ENCODE measurements at places on chromosomes 6 and 20.

DNA sequence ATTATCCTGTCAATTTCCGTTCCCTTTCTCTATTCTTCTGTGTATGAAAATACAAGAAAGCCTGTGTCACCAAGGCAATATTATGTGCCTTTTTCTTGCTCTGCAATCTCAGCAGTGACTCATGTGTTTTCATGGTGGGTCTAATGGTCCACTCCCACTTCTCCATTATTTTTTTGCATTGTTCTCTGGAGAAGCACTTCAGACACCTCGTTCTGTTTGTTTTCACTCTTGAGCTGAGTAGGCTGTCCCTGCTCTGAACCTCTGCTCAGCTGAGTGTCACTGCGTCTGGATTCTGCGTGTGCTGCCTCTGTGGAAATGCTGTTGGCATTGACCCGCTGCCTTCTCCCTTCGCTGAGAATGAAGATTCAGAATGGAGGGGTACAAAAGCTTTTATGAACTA is 230.6 kb downstream of the TMEM242 start:
- DNase-seq, result no peak

- no peak for DNase-seq
These were observed 22.3 kb upstream of the CEP162 start for GRCh38 chr6:84249724-84250123.

DNA sequence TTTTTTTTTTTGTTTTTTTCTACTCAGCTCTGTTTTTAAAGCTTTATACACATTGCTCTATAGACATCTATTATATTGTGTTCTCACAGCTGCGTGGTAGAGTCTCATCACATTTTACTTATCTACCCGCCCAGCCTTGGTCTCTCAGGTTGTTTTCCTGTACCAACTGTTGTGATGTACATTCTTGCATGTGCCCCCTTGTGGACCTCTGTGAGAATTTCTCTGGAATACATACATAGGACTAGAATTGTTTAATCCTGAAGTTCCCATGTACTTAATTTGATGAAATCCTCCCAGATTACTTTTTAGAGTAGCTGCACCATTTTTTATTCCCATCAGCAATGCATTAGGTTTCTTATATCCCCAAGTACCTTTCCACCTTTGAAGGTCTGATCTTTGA is 40.4 kb upstream of the TINAG start:
- DNase-seq, result no peak

- DNase-seq, result no peak
These were observed 25.0 kb downstream of the IL22RA2 start for GRCh38 chr6:137148306-137149034.

GRCh38 chr20:49712996-49713752 is 504 bp downstream of the B4GALT5 start:
- no peak for DNase-seq

GRCh38 chr6:113328886-113329381 is 528.2 kb upstream of the MARCKS start:
- DNase-seq, result no peak

- DNase-seq, result no peak
These were observed 150.9 kb downstream of the ARID1B start for GRCh38 chr6:156928126-156928525.

DNA sequence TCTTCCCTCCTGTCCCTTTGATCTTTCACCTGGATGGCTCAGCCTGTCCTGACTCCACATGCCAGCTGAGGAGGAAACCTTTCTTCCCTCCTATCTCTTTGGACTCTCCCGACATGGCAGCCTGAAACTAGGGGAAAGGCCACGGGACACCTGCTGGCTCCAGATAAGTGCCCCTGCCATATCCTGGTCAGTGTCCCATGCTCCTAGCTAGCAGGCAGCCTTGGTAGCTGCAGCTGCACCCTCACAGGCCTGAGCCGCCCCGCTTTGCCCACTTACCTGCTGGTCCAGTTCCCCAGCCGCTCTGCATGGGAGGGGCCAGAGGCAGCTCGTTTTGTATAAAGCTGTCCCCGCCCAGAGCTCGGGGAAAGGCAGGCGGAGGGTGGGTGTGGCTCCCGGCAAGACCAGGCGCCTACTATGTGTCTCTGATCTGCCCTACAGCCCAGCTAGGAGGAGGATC is 7.4 kb upstream of the SLC52A3 start:
- no peak for DNase-seq

- DNase-seq, result no peak
These were observed 96.2 kb upstream of the TOP1 start for GRCh38 chr20:40932436-40932835.

- DNase-seq, result no peak
These were observed 32.8 kb downstream of the VIP start for GRCh38 chr6:152783217-152783878.

DNA sequence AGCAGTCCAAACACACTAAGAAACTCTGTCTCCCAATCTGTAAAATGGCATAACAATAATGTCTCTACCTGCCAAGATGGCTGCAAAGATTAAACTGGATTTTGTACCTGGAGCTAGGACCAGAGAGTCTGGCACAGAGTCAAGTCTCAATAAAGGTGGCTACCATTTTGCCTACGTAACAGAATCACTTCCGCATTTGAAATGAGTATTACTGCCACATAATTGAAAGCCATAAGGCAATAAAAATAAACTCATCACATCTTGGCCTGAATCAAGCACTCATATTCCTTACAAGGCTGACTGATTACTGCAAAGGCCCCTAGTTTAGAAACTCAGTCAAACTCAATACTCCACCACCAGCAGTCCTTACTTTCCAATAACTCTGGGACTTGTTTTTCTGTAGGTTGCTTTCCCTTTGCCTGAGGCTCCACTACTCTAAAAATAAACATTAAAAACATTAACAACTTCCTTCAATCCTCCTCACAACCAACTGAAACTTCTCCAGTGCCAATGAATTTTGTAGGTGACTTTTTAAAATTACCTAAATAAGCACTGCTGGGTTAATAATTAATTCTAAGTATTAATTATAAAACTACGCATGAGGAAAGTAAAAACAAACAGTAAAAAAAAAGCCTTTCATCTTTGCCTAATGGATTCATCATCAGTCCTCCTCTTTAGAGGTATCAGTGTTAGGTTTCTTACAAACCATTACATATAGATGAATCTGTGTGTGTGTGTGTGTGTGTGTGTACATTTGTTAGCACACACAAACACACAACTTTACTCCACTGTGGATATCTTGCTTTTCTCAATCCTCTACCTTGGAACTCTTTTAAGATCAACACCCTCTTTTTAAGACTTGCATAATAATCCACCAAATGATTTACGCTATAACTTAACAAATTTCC is 3.7 kb downstream of the KIF16B start:
- no peak for DNase-seq

DNA sequence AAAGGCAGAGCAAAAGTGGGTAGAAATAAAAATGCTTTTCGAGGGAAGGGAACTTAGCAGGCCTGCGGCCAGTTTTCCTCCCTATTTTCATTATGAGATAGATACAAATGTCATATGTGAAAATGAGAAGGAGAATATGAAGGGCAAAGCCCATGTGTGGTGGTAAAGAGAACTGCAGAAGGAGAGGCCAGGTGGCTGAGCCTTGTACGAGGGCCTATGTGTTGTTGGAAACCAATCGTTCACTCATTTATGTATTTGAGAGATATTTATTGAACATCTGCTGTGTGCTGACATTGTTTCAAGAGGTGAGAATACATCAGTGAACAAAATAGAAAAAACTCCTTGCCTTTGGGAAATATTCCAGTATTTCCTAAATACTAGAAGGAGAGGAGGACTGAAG is 147.7 kb downstream of the SH3BGRL2 start:
- no peak for DNase-seq

DNA sequence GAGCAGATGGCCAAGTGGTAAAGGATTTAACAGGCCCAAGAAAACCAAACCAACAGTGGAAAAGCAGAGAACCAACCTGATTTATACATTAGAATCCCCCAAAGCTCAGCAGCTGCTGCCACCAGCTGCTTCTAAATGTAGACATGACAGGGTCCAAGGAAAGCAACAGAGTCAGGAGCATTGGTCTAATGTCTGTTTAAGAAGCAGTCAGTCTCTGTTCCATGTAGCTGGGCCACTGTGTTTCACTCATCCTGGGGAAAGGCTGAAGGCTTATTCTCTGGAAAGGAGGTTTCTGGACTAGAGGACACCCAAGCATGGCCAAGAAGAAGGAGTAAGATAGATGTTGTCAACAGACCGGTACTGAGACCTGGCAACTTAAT is 75.4 kb downstream of the TMEM244 start:
- DNase-seq, result no peak

DNA sequence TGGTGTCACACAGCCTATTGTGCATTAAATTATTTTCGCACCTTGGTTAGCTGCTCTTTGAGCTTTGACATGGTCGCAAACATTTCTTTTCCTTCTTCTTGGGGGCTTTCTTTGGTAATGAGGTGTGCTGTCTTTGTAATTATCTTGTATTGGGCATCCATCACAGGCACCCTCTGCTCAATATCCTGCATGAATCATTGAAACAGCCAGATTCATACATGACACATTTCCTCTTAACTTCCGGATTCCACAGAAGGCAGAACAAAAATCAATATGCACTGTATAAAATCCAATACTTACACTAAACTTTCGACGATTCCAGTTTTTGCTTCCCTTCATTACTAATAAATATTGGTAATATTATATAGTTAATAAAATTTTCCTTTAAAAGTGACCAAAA is 175.6 kb downstream of the SYNE1 start:
- DNase-seq, result no peak

- DNase-seq, result no peak
These were observed 115.4 kb downstream of the ISM1 start for GRCh38 chr20:13336308-13337089.

DNA sequence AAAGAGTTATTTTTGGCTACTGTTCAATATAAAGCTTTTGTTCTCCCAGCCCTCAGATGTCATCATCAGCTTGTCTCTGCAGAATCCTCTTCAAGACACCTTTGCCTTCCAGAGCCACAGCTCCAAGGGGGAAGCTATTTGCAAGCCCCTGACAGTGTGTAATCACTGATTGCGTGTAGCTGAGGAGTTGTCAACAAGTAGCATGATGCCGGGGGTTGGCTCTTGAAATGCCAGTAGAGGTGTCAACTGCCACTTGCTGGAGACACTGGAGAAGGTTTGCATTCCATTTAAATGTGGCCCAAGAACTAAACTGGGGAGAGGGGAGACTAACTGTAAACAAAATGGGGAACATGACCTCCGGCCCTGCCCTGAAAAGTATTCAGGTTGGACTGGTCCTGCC is 44.3 kb upstream of the PDYN start:
- DNase-seq, result no peak

DNA sequence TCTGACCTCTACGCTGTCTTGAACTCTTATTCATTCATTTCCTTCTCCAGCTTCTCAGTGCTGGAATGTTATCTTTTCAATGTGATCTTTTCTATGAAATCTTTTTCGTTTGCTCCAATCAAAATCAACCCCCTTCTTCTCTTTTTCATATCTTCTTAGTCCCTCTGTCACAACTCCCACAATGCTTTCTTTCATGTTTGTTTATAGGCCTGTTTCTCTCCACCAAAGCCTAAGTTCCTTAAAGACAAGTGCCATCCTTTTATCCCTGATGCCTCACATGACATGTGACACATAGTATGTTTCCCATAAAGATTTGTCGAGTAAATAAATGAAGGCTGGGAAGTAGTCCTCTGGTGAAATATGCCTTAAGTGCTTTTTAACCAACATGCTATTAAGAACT is 38.1 kb downstream of the CRYBG1 start:
- no peak for DNase-seq

DNA sequence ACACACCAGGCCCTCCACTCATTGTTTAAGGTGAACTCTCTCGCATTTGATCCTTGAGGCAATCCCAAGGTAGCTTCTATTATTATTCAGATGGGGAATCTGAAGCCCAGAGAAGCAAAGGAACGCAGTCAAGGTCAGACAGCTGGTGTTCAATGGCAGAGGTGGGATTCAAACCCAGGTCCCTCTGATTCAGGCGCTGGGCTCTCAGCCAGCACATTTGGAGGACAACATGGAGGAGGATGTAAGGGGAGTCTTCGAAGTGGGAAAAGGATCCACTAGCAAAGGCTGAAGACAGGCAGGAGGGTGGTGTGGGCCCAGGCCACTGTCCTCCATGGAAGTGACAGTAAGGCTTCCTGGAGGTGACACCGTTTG is 13.9 kb upstream of the TTPAL start:
- DNase-seq, result no peak

- DNase-seq, result no peak
These were observed 76.6 kb downstream of the DZANK1 start for GRCh38 chr20:18390201-18390600.

GRCh38 chr6:84309336-84309735 is 81.9 kb upstream of the CEP162 start:
- no peak for DNase-seq

- no peak for DNase-seq
These were observed 116.5 kb downstream of the SMLR1 start for GRCh38 chr6:130943738-130944137.

DNA sequence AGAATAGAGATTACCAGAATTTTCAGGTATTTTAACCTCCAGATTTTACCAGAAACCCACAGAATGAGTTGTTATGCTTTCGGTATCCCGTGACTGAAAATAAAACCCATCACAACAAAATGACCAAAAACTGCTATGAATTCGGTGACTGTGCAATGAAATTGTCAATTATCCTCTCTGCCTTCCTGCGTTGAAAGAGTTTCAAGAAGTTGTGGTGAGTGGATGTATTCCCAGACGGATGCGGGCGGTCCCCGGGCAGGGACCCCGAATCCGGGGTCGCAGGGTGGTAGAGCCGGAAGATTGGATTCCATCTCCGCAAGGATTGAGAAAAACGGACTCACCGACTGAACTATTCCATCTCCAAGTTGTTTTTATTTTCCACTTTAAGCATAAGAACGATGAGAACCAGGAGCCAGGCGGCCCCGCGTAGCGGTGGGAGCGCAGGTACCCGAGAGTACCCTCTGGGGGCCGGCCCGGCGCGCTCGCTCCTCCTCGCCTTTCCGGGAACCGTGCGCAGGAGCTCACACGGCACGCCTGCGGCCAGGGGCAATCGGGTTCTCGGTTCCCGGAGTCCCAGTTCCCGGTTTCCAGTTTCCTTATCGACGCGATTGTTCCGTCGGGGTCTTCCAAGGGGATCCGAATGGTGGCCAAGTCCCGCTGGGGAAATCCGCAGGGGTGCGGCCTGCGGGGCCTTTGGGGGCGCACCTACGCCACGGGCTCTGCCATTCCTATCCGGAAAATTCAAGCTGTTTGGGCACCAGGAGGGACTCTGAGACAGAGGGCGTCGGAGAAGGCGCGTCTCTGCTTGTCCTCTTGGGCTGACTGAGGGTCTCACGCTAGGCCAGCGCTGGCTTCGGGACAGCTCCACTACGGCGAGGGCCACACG is 104.9 kb upstream of the PRDM1 start:
- DNase-seq, result no peak

- no peak for DNase-seq
These were observed 132.7 kb downstream of the TSHZ2 start for GRCh38 chr20:53104884-53105283.

DNA sequence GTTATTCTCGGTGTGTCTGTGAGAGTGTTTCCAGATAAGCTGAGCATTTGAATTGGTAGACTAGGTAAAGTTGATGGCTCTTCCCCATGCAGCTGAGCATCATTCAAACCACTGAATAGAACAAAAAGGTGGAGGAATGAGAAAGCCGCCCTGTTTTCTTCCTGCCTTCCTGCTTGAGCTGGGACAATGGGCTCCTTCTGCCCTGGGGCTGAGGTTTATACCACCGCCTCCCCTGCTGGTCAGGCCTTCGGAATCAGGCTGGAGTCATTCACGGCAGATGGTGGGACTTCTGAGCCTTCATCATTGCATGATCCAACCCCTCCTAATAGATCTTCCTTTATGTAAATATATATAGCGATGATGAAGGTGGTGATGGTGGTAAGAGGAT is 124.9 kb downstream of the ANKRD60 start:
- DNase-seq, result no peak

- no peak for DNase-seq
These were observed 93.8 kb downstream of the FOXA2 start for GRCh38 chr20:22490287-22491193.

- no peak for DNase-seq
These were observed 14.5 kb downstream of the BRD2 start for GRCh38 chr6:32982702-32983492.

All from stimulated activated CD8-positive, alpha-beta memory T cell treated with anti-CD3 and anti-CD28 coated beads, Interleukin-4, amount 100 ng/mL, for 1 hour (primary cell).